ENCODE measurements at places on chromosomes 3 and 15.

- no peak for DNase-seq
Observed at GRCh38 chr3:188191460-188191859, 37.5 kb downstream of the LPP start.

- DNase-seq, result no peak
Observed at GRCh38 chr3:172098698-172099494, 59.5 kb downstream of the FNDC3B start.

DNA sequence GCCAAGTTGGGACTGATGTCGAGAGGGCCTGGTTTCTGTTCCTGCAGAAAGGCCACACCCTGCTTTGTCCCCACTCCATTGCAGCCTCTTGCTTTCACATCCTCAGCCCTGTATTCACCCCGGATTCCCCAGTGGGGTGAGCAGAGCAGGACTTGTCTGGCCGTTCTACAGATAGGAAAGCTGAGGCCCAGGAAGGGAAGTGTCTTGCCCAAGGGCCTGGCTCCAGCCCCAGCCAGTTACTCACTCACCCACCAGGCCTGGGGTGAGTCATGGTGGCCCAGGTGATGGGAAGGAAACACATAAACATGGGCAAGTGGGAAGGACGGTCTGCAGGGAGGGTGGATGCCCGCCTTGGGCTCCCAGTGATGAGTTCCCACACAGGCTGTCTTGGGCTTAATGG lies 6.1 kb upstream of the DUSP7 start:
- no peak for DNase-seq

DNA sequence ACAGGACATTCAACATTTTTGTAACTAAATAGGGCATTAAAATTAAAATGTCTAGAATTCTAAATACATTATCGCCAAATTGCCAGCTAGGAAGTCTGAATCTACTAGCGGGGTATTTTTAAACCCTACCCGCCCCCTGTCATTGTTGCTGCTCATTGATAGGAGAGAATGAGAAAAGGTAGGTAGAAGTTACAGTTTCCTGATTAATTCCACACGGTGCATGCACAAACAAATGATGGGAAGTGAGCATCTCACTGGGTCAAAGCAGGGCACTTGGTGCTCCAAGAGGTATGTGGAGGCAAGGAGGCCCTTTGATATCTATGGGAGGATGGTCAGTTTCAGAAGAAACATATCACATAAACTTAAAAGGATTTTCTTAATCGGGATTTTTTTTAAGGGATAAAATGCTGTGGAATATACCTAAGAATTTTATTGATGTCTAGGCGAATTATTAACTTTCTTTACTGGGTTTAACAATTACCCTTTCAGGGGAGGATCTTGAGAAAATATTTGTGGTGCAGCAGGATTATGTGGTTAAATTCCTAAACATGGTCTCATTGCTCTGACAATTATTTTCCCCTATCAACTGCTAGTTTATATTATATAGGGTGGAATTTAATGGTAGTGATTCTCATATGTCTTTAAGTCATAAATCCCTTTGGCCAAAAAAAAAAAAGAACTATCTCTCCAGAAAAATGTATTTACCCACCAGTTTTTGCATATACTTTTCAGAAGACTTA lies 236.0 kb upstream of the GOLGA6L4 start:
- DNase-seq, result no peak

DNA sequence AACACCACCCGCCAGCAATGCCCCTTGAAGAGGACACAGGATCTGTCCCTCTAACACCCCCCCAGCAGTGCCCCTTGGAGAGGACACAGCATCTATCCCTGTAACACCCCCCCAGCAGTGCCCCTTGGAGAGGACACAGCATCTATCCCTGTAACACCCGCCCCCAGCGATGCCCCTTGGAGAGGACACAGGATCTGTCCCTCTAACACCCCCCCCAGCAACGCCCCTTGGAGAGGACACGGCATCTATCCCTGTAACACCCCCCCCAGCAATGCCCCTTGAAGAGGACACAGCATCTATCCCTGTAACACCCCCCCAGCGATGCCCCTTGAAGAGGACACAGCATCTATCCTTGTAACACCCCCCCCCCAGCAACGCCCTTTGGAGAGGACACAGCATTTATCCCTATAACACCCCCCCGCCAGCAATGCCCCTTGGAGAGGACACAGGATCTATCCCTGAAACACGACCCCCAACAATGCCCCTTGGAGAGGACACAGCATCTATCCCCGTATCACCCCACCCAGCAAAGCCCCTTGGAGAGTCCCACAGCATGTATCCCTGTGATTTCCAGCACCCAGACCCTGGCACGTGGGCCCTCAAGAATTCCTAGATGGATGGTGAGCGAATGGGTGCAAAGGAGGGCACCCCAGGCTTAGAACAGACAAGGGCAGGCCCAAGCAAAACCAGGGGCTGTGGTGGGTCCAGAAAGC lies 26.9 kb downstream of the TNK2 start:
- DNase-seq, result no peak

DNA sequence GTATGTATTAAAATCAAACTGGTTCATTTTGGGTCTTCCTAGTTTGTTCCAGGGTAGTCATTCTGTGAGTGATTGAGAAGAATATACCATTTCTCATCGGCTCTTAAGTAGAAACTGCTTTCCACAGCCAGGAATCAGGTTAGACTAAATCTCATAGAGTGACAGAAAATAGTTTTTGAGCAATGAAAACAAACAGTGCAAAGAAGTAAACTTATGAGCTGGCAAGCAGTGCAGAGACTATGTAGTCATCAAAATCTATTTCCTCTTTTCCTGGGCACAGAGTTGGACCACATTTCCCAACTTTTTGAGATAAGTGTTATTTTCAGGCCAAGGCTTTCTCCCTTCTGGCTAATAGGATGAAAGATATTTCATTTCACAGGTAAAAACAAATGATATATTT lies 66.5 kb downstream of the UBE3A start:
- DNase-seq, result no peak

DNA sequence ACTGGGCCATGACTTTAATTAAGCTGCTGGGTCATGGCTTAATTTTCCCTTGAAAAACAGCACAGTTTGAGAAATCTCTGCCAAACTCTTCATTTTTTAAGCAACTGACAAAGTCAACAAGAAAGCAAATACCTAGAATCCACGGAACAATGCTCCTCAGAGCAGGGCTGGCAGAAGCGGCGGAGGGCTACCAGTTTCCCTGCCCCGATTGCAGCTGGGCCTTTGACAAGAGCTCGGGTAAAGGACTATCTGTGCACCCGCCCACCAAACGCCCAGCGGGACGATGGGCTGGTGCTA lies 1.2 kb downstream of the GOLIM4 start:
- no peak for DNase-seq

DNA sequence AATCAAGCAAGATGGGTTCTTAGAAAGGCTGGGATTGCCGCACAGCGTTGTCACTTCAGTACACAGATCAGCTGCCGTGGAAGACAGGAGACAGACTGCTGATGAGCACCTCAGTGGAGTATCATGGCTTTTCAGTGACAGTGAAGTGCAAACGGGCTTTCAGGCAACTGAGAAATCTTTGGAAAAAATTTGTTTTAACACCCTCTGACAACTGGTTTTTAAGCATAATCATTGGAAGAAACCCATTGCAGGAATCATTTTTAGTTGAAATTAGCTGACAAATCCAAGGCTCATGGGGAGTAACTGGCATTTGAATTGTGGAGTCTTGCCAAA lies 418.8 kb downstream of the OTOL1 start:
- DNase-seq, result no peak

DNA sequence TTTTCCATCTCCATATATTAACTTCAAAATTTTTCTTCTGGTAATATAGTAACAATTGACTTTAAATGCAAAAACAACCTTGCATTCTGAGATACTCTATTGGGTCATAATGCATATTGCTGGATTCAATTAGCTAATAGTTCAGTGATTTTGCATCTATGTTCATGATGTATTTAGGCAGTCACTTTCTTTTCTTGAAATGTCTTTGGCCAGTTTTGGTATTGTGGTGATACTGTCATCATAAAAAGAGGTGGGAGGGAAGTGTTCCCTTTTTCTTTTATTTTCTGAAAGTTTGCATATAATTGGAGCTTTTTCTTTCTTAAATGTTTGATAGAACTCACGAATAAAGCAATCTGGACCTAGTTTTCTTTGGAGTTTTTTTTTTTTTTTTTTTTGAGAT lies 67.4 kb upstream of the ZNF148 start:
- DNase-seq, result no peak

- no peak for DNase-seq
Observed at GRCh38 chr3:171125010-171125409, 98.5 kb upstream of the SLC2A2 start.

GRCh38 chr3:65625305-65625704 lies 413.4 kb downstream of the MAGI1 start:
- no peak for DNase-seq

DNA sequence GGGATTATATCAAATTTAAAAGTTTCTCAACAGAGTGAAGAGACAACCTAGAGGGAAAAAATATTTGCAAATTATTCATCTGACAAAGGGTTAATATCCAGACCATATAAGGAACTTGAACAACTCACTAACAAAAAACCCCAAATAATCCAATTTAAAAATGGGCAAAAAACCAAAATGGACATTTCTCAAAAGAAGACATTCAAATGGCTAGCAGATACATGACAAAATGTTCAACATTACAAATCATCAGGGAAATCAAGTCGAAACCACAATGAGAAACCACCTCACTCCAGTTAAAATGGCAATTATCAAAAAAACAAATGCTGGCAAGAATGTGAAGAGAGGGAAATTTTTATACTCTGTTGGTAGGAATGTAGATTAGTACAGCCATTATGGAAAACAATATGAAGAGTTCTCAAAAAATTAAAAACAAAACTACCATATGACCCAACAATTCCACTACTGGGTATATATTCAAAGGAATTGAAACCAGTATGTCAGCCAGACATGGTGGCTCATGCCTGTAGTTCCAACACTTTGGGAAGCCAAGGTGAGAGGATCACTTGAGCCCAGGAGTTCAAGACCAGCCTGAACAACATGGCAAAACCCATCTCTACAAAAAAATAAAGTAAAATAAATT lies 88.5 kb downstream of the CSNK1G1 start:
- no peak for DNase-seq

DNA sequence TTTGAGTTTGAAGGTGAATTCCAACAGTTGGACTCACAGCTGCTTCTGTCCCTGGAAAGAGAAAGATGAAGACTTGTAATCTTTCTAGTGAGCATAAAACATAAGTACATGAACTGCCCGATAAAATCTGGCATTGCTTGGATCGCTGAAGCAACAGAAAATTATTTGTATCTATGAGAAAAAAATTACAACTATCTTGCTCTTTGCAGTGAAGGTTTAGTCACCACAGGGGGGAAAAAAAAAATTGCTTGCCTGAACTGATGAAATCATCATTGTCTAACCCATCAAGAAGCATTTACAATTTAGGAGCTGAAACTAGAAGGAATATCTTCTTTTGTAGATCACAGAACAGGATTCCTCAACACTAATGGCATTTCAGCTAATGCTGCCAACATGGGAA lies 20.0 kb downstream of the TMEM207 start:
- no peak for DNase-seq

GRCh38 chr15:83100097-83100646 lies 7.3 kb upstream of the TM6SF1 start:
- DNase-seq, result no peak

GRCh38 chr3:15384510-15385237 lies 42.7 kb downstream of the METTL6 start:
- no peak for DNase-seq

- DNase-seq, result no peak
Observed at GRCh38 chr3:139772539-139773500, 95.0 kb upstream of the NMNAT3 start.

DNA sequence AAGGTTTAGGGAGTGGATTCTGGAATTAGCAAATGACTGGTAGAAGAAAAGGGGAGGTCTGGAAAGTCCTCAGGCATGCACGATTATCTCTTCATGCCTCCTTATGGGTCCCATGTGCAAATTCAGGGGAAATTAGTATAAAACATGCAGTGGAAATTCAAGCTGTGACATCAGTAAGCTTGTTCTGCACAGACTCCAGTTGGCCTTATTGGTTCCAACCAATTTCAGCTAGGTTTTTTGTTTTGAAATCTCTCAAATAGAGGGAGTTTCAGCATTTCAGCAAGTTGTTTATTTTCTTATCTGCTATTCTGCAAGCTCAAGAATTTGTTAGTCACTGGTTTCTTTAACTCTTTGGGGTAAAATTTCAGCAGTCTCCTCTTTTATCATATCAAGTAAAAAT lies 774 bp upstream of the TMCO5A start:
- DNase-seq, result no peak

GRCh38 chr15:51460796-51461195 lies 119.3 kb downstream of the GLDN start:
- no peak for DNase-seq

GRCh38 chr3:187795207-187795960 lies 50.1 kb upstream of the BCL6 start:
- no peak for DNase-seq

DNA sequence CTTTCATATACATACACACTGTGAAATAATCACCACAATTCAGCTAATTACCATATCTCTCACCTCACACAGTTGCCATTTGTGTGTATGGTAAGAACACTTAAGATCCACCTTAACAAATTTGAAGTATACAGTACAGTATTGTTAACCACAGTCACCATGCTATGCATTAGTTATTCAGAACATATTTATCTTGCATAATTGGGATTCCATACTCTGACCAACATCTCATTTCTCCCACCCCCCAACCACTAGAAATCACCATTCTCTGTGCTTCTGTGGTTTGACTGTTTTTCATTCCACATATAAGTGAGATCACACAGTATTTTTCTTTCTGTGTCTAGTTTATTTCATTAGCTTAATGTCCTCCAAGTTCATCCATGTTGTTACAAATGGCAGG lies 247.7 kb upstream of the CTNNB1 start:
- no peak for DNase-seq

GRCh38 chr3:123489400-123490004 lies 40.6 kb upstream of the ADCY5 start:
- DNase-seq, result no peak

- DNase-seq, result no peak
Observed at GRCh38 chr3:45944830-45945620, 1.8 kb downstream of the CXCR6 start.

- no peak for DNase-seq
Observed at GRCh38 chr15:83285284-83285978, 967 bp upstream of the BNC1 start.

GRCh38 chr15:25596644-25597562 lies 158.1 kb upstream of the UBE3A start:
- no peak for DNase-seq

GRCh38 chr3:141402476-141403171 lies 34.3 kb downstream of the ZBTB38 start:
- DNase-seq, result peak; percentile 61

- DNase-seq, result no peak
Observed at GRCh38 chr3:179182902-179183301, 34.7 kb downstream of the PIK3CA start.

- DNase-seq, result no peak
Observed at GRCh38 chr3:182242489-182242942, 530.8 kb downstream of the SOX2 start.

- DNase-seq, result no peak
Observed at GRCh38 chr15:63180746-63181145, 8.7 kb upstream of the RAB8B start.

DNA sequence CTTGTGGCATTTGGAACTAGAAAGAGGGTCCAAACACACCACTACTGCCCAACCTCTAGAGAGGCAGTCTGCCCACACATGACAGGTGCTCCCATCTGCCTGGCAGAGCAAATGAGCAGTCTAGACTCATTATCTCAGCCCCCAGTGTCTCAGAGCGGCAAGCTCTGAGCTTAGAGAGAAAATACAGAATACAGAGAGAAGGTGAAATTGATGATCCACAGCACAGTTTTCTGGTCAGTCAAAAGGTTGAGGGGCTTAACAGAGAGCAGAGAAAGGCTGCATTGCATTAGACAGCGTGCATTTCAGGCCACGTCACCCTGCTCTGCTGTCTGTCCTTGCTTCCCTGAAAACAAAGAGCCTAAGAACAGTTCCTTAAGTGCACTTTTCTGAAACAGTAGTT lies 135.1 kb downstream of the KCNMB2 start:
- no peak for DNase-seq

Measured in natural killer cell treated with Interleukin-12 subunit alpha and Interleukin-12 subunit beta and Interleukin-15 and Interleukin-18, amount 100 ng/mL, for 72 hours (primary cell).